Vagina (tissue), 2 donors: ENCODE measurements at places on chromosomes 12 and 14.

DNA sequence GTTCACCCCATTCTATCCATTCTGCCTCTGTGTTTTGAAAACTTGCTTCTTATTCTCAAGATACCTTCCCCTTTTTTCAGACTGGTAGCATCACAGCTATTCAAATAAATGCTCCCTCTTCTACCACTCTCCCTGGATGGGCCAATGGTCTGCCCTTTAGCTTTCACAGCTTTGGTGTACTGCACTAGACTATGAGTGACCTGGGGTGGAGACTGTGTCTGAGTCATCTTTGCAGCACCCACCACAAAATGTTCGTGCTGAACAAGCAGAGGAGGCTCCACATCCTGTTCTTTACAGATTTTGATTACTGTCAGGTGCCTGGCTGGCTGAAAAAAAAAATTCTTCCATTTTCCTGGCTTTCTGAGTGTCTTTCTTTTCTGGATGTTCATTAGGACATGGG, 1104.1 kb upstream of the TMEM132C start:
- H3K27me3 ChIP-seq = no peaks in the 10 kb centered on the region
- H3K4me1 ChIP-seq = no peaks in the 10 kb centered on the region
- no peak overlapping the region for H3K27ac ChIP-seq
- no peak overlapping the region for H3K4me3 ChIP-seq

- no peak for DNase-seq
- peaks cover 7% of the 10 kb centered on the region for H3K4me1 ChIP-seq
- H3K36me3 ChIP-seq = no peaks in the 10 kb centered on the region
- H3K4me3 ChIP-seq = no peak overlapping the region
Measured at GRCh38 chr14:22375321-22375930, 213.6 kb downstream of the DAD1 start.

GRCh38 chr12:2543801-2544200, 251.0 kb upstream of the FKBP4 start:
- H3K4me1 ChIP-seq = no peaks in the 10 kb centered on the region
- no peak overlapping the region for H3K27ac ChIP-seq
- no peak overlapping the region for H3K4me3 ChIP-seq
- H3K27me3 ChIP-seq = no peaks in the 10 kb centered on the region
- H3K36me3 ChIP-seq = no peaks in the 10 kb centered on the region

GRCh38 chr12:116406529-116406928, 129.0 kb upstream of the MED13L start:
- H3K4me3 ChIP-seq = no peak overlapping the region
- H3K27me3 ChIP-seq = no peaks in the 10 kb centered on the region
- DNase-seq = no peak
- H3K27ac ChIP-seq = no peak overlapping the region
- peaks cover 46% of the 10 kb centered on the region for H3K4me1 ChIP-seq
- H3K36me3 ChIP-seq = no peaks in the 10 kb centered on the region

- no peaks in the 10 kb centered on the region for H3K4me1 ChIP-seq
- no peak overlapping the region for H3K27ac ChIP-seq
- no peak overlapping the region for H3K4me3 ChIP-seq
- DNase-seq = no peak
Measured at GRCh38 chr12:13471471-13471870, 274.9 kb downstream of the EMP1 start.

GRCh38 chr14:24892497-24893051, 157.4 kb downstream of the STXBP6 start:
- H3K4me1 ChIP-seq = no peaks in the 10 kb centered on the region
- H3K27me3 ChIP-seq = no peaks in the 10 kb centered on the region
- H3K4me3 ChIP-seq = no peak overlapping the region
- no peak overlapping the region for H3K27ac ChIP-seq

- H3K4me3 ChIP-seq = no peak overlapping the region
- no peaks in the 10 kb centered on the region for H3K27me3 ChIP-seq
- DNase-seq = no peak
- no peaks in the 10 kb centered on the region for H3K36me3 ChIP-seq
Measured at GRCh38 chr12:28611449-28611848, 421.2 kb downstream of the CCDC91 start.

DNA sequence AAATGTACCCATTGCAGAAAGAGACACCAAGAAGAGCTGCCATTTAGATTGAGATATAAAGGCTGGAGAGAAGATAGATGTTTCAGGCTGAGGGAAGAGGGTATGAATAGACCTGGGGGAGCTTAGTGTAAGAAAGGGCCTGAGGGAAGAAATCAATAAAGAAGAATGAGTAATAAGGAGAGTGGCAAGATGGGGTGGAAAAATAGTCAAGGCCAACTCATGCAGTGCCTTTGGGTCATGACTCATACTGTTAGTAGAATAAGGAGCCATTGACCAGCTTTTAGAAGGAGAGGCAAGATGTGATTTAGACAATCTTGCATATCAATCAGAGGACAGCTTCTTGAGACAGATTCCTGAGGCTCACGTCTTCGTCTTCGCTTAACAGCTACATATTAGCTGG, 287.5 kb downstream of the DUSP6 start:
- H3K4me1 ChIP-seq = no peaks in the 10 kb centered on the region
- H3K36me3 ChIP-seq = no peaks in the 10 kb centered on the region

DNA sequence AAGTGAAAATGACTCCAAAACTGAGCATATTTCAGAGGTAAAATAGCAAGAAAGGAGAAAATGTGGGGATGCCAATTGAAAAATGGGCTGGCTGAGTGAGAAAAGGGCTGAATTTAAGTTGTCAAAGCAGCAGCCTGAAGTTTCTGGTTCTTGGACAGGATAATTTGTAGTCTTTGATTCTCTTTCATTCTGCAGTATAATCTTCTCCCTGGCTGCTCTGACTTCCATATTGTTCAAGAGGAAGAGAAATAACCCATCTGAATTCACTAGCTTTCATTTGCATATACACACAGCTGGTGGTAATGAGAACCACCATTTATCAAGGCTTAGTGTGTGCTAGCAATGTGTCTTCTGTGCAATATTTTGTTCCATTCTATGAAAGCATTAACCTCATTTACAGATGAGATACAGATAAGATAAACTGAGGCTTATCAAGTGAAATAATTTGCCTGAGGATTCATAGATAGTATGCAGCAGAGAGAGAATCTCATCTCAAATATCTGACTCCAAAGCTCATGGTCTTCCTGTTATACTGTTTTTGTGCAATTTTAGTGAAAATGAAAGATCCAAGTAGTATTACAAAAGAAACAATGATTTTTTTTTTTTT, 184.2 kb downstream of the TMTC2 start:
- peaks cover 11% of the 10 kb centered on the region for H3K4me1 ChIP-seq
- H3K36me3 ChIP-seq = no peaks in the 10 kb centered on the region
- no peak overlapping the region for H3K27ac ChIP-seq
- no peak for DNase-seq

DNA sequence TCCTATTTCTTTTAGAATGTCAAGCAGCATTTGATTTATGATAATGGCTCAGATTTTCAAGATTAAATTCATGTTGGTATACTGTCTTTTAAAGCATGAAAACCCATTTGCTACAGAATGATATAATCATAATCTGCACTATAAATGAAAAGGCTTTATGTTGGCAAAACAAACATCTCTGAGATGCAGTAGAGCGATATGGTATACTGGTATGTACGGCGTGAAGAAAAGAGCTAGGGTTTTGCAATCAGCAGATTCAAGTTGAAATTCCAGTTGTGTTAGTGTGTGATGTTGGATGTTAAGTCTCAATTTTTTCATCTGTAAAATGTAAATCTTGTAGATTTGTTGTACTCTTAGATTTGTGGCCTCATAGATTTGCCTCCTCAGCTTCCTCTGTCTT, 53.2 kb upstream of the DYRK2 start:
- H3K27ac ChIP-seq = no peak overlapping the region
- H3K36me3 ChIP-seq = no peaks in the 10 kb centered on the region
- peaks cover 21% of the 10 kb centered on the region for H3K4me1 ChIP-seq
- no peak for DNase-seq
- no peaks in the 10 kb centered on the region for H3K27me3 ChIP-seq
- H3K4me3 ChIP-seq = no peak overlapping the region

DNA sequence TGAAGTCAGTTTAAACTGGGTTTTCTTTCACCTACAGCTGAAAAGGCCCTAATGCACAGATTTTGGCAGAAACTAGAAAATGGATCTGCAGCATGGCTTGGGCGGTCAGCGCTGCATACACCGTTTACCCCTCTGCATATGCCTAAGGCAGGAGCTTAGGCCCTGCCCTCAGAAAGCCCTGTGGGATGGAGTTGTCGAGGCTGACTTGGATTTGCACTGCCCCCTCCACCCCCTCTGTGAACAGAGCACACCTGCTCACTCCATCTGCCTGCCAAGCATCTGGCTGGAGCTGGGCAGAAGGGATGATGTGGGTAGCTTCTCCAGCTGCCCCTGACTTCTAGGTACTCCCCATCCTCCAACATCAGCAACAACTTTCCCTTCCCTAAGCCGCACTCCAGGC, 41.9 kb downstream of the TTC7B start:
- no peaks in the 10 kb centered on the region for H3K27me3 ChIP-seq
- DNase-seq = no peak
- no peaks in the 10 kb centered on the region for H3K36me3 ChIP-seq
- H3K4me3 ChIP-seq = no peak overlapping the region

- H3K27ac ChIP-seq = no peak overlapping the region
- no peaks in the 10 kb centered on the region for H3K27me3 ChIP-seq
- no peaks in the 10 kb centered on the region for H3K4me1 ChIP-seq
Measured at GRCh38 chr12:98669751-98670150, 24.7 kb downstream of the APAF1 start.

DNA sequence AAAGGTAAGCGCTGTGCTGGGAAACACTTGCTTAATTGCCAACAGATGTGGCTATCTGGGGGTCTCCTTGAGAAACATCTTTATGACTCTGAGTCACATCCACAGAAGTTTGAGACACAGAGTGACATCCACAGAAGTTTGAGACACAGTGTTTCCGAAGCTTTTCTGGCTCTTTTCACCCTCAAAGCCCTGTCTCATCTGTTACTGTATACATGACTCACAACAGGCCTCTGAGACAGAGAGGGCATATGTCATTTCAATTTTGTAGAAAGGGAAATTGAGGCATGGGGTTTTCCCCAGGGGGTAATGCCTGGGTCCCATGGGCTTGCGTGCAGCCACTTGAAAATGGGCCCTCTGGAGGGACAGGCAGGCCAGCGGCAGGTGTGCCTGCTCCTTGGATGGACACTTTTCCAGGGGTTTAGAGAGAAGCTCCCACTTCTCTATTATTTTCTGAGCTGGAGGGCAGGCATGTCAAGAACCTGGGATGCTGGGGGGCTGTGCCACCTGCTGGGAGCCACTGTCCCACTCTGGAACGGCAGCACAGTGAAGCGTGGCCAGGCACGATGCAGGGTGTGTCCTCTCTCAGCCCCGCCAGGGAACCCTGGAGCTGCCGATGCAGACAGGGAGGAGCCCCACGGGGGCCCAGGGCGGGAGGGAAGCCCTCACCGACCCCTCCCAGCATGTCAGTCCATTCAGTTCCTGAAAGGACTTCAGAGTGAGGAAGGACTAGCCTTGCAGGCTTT, 111.3 kb upstream of the FKBP4 start:
- H3K27ac ChIP-seq = no peak overlapping the region
- H3K4me3 ChIP-seq = no peak overlapping the region
- H3K36me3 ChIP-seq = no peaks in the 10 kb centered on the region
- no peaks in the 10 kb centered on the region for H3K4me1 ChIP-seq
- H3K27me3 ChIP-seq = no peaks in the 10 kb centered on the region
- DNase-seq = peak; percentile 52

- H3K36me3 ChIP-seq = no peaks in the 10 kb centered on the region
- H3K27me3 ChIP-seq = no peaks in the 10 kb centered on the region
- H3K27ac ChIP-seq = no peak overlapping the region
- H3K4me3 ChIP-seq = no peak overlapping the region
- no peak for DNase-seq
- peaks cover 17% of the 10 kb centered on the region for H3K4me1 ChIP-seq
Measured at GRCh38 chr14:91364524-91365270, 52.9 kb downstream of the CCDC88C start.

- H3K4me3 ChIP-seq = no peak overlapping the region
- DNase-seq = no peak
- no peaks in the 10 kb centered on the region for H3K36me3 ChIP-seq
- no peak overlapping the region for H3K27ac ChIP-seq
- no peaks in the 10 kb centered on the region for H3K27me3 ChIP-seq
- H3K4me1 ChIP-seq = no peaks in the 10 kb centered on the region
Measured at GRCh38 chr12:92462049-92462448, 240.7 kb upstream of the PLEKHG7 start.
